Activated CD8-positive, alpha-beta memory T cell treated with anti-CD3 and anti-CD28 coated beads for 4 hours (primary cell): ENCODE measurements at places on chromosomes 4 and X.
A peak's percentile ranks its signal among the peaks of the same experiment; 100 is the strongest.

DNA sequence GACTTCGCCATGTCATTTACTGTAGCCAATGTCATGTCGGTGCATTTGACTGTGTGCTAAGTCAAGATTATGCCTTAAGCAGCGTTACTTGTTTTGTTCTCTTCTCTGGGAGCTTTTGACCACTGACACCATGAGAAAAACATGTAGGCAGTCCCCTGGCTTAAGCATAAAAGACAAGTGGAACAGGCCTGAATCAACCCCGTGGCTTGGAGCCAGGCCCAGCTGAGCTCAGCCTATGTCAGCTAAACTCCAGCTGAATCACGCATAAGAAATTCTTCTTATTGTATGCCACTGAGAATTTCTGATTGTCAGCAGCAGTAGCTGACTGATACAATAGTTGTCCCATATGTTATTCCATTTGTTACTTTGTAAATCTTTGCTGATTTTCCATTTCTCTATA is 261.9 kb downstream of the CBLL2 start:
- DNase-seq = no peak

DNA sequence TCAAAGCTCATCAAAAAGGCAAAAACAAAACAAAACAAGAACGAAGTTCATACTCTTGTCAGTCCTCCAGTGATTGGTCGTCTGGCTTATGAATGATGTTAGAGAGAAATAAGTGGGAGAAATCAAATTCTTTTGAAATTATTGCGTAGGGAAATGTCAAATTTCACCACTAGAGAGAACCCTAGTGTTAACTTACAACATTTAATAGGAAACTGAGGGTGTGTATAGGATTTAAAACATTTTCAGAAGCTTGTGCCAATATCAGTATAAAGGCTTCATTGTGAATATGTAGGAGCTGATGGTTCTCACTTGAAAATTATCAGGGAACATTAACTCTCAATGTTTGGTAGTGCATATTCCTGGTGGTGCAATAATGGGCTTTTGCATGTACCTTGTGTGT is 17.4 kb downstream of the ADH6 start:
- no peak for DNase-seq

GRCh38 chr4:3302173-3302785 is 9.5 kb downstream of the RGS12 start:
- peak; percentile 52 for DNase-seq

- no peak for DNase-seq
These were observed at the start of gene GIMD1 for GRCh38 chr4:106368678-106369077. Gene GIMD1, minus strand, starts transcription at chr4:106368778. Its CDS starts 1,343 bp downstream, at chr4:106367435.

DNA sequence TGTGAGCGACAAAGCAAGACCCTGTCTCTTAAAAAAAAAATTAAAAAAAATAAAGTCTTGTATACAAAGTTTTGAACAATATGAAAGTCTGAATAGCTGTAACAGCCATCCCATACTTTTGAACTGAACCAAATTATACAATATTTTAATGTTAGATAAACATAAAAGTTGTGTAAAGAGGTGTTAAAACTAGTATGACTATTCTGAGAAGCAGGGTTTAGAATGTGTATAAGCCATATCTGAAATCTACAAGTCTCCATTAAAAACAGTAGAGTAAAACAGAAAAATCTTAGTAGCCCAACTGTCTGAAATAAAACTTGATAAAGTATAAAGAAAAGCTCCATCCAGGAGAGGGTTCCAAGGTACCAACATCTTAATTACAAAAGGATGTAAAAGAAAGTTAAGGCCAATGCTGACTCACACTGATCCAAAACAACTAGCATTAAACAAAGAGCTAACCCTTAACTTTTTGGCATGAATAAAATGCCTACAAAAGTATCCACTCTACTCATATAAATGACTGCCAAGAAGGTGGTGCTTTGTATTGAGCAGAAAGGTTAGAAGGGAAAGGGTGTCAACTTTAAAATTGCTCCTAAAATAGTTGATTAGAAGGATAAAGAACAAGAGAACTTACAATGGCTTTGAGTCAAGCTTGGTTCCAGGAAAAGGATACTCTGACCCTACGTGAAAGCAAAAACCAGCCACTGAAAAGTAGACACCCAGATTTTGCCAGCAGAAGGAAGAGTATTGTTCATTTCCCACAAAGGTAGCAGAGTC is 18.5 kb downstream of the CNOT6L start:
- no peak for DNase-seq

DNA sequence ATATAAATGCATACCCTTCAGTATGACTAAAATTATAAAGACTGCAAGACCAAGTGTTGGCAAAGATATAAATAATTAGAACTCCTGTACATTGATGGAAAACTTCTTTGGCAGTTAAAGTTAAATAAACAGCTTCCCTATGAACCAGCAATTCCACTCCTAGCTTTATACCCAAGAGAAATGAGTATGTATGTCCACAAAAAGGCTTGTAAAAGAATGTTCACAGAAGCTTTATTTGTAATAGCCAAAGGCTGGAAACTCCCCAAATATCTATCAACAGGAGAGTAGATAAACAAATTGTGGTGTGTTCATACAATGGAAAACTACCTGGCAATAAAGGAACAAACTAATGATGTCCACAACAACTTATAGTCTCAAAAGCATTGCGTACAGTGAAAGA is 184.8 kb downstream of the AMELX start:
- DNase-seq = no peak

GRCh38 chr4:25930731-25931354 is 16.8 kb downstream of the SMIM20 start:
- DNase-seq = no peak

DNA sequence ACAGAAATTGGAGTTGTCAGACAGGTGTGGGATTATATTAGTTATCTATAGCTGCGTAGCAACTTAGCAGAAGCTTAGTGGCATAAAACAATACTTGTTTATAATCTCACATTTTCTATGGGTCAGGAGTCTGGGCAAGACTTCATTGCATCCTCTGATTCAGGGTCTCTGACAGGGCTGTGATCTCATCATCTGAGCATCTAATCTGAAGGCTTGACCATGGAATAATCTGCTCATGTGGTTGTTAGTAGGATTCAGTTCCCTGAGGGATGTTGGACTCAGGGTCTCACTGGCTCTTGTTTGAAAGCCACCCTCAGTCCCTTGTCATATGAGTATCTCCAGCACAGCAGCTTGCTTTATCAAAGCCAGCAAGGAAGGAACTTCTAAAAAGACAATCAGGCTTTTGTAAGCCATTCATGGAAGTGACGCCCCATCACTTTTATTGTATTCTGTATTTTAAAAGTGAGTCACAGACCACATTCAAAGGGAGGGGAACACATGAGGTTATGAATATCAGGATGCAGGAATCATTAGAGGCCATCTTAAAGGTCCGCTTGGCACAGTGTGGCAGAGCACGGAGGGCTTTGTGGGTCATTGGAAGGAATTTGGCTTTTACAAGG is 37.2 kb upstream of the FAM9B start:
- no peak for DNase-seq

DNA sequence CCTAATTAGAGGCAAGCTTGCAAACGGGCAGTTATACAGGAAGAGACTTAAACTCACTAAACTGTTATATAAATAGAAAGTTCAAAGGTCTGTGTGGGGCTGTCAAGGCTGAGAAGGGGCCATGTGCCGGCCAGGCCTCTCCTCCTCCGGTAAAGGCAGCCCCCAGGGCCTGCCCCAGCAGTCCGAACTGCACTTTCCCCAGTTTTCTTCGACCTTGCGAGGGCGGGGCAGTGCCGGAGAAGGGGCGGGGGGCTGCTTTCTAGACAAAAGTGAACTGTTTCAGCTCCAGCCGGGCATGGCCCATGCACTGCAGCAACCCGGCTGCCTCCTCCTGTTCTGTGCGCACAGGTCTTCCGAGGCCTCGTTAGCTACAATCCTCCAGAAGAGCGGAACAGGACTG is 4.1 kb downstream of the AFF2 start:
- no peak for DNase-seq

GRCh38 chr4:5037553-5038551 is 13.4 kb upstream of the STK32B start:
- no peak for DNase-seq

GRCh38 chr4:116603096-116603495 is 482.3 kb downstream of the TRAM1L1 start:
- DNase-seq = no peak

DNA sequence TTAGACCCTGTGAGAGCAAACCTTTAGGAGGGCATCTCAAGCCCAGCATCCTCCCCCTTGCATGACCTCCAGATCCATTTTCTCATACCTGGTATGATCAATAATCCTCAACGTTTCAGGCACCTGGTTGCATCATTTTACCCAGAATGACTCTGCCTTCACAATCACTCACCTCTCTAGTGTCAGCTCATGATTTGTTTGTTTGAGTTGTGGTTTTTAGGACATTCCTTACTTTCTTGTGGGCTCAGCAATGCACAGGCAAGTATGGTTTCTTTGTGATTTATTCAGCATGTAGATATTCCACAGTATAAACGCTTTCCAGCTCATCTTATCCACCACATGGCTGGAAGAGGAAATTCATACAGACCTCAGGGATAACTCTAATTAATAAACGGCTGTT is 93.6 kb upstream of the CPEB2 start:
- DNase-seq = no peak

GRCh38 chr4:71259911-71260331 is 78.9 kb upstream of the SLC4A4 start:
- DNase-seq = no peak

- DNase-seq = no peak
These were observed 111.5 kb upstream of the WDFY3 start for GRCh38 chr4:85078016-85078415.

DNA sequence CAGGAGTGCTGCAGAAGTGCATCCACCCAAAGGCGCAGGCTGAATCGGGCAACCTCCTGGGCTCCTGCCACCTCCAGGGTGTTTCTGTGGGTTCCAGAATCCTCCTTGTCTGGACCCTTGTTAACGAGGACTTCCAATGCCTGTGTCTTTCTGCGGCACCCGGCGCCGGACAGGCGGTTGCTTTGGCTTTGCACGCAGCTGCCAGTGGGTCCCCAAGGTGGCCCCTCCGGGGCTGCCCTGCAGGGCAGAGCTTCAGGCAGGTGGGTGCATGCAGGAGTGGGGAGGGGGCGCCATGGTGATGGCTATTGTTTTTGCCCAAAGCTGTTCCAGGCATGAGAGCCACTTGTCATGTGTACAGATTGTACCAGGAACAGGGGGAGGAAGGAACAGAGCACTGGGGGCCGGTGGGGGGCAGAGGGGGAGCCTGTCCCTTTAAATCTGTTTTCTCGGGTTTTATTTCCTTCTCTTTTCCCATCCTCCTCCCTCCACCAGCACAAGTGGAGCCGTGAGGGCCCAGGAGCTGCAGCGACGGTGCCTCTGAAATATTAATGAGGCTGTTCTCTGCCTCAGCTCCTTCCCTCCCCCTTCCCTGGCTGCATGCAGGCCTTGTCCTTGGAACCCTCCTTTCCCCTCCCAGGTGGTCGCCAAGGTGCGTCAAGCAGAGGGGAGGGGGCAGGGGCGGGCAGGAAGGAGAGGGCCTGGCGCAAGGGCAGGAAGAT is 13.1 kb downstream of the ATP2B3 start:
- no peak for DNase-seq

DNA sequence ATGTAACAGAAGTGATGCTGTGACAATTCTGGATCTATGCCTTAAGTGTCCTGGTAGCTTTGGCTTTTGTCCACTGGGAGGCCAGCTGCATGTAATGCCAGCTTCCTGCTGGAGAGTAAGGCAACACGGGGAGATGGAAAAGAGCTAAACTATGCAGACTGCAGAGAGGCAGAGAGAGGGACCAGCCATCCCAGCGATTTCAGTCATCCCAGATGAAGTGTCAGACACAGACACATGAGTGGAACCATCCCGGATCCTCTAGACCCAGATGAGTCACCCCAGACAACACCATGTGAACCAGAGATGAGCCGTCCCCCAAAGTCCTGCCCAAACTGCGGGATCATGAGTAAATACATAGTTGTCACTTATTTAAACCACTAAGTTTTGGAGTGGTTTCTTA is 14.6 kb downstream of the SRPX start:
- no peak for DNase-seq

- DNase-seq = no peak
These were observed 837.4 kb downstream of the TRIML1 start for GRCh38 chr4:188976644-188977115.

- DNase-seq = no peak
These were observed 64.1 kb downstream of the TMA16 start for GRCh38 chr4:163558539-163559044.

DNA sequence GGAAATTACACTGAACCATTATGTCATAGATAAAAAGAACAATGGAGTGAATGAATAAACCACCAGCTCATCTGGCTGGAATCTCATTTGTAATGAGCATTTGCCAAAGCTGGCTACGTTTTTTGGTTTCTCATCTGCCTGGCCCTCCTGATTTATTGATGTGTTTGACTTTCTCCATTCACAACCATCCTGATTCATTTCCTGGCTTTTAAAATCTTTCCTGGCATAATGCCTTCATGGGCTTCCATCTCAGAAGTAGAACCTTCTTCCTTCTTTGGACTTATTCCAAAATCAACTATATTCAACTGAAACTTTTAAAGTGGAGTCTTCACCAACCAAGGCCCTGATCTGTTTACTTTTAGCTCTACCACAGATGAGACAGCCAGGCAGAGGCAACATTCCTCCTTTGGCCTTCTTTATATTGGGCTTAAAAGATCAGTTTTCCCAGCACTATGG is 36.0 kb upstream of the ARSJ start:
- no peak for DNase-seq

DNA sequence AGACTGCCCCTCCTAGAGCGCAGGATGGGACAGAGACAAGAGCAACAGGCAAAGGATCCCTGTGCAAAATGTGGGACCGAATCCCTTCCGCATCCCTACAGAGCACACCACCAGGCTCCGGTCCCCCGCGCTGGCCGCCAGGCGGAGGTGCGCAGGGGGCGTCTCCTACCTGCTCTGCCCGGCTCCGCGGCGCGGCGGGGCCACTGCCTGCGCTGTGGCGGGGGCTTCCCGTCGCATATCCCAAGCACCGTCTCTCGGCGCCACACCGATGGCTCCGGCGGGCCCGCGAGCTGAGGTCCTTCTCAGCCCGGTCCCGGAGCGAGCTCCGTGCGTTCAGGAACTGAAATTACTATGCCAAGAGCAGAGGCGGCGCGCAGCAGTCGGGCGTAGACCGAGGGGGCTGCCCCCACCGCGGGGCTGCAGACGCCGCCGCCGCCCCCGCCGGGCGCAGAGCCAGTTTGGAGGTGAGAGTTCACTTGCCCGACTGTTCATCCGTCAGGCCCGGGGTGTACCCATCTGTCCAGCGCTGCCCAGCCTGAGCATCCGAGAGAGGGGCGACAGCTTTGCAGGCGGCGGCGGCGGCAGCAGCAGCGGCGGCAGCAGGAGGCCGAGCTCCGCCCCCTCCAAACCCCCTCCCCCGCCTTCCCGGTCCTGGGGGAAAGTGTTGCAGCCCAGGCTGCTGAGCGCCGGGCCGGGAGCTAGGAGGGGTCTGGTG is at the start of gene GPRIN3:
Gene GPRIN3, minus strand, starts transcription at position 355 of the 715 bp plus-strand sequence. CDS start 57,690 bp downstream, outside the sequence.
- no peak for DNase-seq

GRCh38 chrX:11499076-11500044 is 166.4 kb downstream of the ARHGAP6 start:
- no peak for DNase-seq
